Activated naive CD4-positive, alpha-beta T cell treated with anti-CD3 and anti-CD28 coated beads, Interleukin-2, amount 10 ng/mL, durations not matched to agents 7 days and 5 days (primary cell): ENCODE measurements at places on chromosomes 1 and 21.

DNA sequence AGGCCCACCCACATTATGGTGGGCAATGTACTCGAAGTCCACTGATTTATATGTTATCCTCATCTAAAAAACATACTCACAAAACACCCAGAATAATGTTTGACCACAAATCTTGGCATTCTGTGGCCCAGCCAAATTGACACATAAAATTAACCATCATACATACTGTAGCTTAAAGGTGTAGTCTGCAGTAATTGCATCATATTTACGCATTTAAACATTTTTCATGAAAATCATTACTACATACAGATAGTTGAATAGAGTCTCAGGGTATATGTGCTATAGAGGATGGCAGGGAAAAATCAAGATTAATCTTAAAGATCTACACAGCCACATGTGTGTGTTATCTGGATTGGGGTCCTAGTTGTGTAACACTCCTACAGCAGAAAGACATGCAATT is 14.5 kb downstream of the ZNF697 start:
- no peak for DNase-seq

DNA sequence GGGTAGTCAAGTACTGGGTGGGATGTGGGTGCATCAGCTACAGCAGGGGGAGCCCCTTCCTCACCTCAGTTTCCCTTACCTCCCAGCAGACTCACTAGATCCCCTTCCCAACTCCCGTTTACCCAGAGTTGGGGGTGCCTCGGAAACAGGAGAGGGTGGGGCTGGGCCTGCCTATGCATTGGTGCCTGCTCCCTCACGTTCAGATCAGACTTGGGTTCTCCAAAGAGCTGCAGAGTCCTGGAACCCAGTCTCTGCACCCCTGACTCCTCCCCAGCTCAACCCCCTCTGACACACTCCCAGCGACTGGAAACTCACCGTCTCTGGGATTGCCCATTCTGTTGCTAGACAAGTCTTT is 6.0 kb downstream of the FOXO6 start:
- DNase-seq: no peak

DNA sequence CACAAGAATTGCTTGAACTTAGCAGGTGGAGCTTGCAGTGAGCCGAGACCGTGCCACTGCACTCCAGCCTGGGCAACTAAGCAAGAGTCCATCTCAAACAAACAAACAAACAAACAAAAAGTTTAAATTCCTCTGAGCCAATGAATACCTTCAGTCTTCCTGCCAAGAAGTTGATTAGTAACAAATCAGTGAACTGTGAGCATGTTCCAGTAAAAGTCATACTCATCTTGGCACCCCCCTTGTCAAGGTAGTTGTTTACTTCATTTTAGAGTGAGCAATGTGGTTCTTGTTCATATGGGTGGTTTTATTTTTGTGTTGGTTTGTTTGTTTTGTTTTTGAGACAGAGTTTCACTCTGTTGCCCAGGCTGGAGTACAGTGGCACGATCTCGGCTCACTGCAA is 18.0 kb upstream of the SLC2A7 start:
- no peak for DNase-seq

GRCh38 chr1:233138788-233139585 is 156.5 kb downstream of the PCNX2 start:
- DNase-seq: no peak

- no peak for DNase-seq
Observed at GRCh38 chr1:46961066-46961758, 19.9 kb upstream of the CYP4A11 start.

- DNase-seq: peak; percentile 78
Observed at GRCh38 chr1:1068517-1069055, 5.5 kb downstream of the RNF223 start.

GRCh38 chr1:238954865-238955264 is 431.5 kb upstream of the CHRM3 start:
- DNase-seq: no peak

DNA sequence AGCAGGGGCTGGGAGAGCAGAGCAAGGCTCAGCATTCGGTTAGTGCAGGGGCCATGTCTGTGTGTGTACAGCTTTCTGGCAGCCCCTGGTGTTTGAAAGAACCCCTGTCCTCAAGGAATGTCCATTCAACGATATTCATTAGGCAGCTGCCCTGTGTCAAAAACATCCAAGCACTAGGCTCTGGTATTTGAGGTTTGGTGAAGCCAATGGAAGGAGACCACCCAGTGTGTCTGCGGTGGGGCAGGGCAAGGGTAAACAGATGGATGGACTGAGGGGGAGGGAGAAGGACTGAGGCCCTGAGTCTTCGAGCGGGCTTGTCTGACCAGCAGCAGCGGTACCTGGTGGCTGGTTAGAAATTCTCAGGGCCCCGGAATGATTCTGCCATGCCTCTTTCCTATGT is 155.6 kb upstream of the KLHDC7A start:
- DNase-seq: no peak

- DNase-seq: no peak
Observed at GRCh38 chr1:225678545-225678944, 25.6 kb upstream of the ENAH start.

GRCh38 chr1:56403321-56403720 is 176.0 kb downstream of the PLPP3 start:
- DNase-seq: no peak

- no peak for DNase-seq
Observed at GRCh38 chr1:11701551-11701961, 10.0 kb downstream of the DRAXIN start.

GRCh38 chr1:245645894-245646293 is 491.1 kb downstream of the KIF26B start:
- no peak for DNase-seq

- DNase-seq: no peak
Observed at GRCh38 chr1:41152622-41153044, 89.5 kb downstream of the SCMH1 start.

GRCh38 chr1:30274173-30274970 is 449.0 kb downstream of the MATN1 start:
- no peak for DNase-seq

- DNase-seq: no peak
Observed at GRCh38 chr1:100860397-100860991, 34.1 kb downstream of the EXTL2 start.

DNA sequence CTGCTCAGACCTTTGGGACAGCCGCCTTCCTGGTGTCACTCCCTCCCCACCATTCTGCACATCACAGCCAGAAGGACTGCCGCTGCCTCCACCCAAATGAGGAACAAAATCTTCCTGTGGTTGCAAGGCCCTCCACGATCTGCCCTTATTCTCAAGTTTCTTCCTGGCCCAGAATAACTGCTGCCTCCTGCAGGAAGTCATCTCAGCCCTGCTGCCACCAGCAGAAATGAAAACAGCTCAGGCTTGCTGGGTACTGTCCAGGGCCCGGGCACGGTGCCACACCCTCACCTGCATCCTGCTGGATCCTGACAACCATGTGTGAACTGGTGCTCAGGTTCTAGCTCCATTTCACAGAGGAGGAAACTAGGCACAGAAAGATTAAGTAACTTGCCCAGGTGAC is 2.8 kb downstream of the CLDN19 start:
- DNase-seq: peak; percentile 34

DNA sequence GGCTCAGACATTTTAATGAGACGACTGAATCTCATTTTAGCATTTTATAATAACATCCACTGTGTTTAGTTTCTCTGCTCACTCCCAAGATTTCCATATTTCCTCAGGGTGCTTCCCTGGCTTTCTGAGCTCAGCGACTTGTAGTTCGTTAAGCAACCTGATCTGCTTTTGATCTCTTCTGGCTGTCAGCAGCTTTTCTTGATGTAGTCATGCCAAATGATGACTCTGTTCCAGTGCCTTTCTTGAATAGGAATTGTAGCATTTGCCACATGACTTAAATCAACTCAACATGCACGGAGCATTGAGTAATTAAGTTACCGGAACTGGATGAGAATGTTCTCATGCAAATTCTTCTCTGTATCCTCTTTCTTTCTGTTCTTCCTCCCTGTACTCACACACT is 246.1 kb downstream of the FMN2 start:
- no peak for DNase-seq

DNA sequence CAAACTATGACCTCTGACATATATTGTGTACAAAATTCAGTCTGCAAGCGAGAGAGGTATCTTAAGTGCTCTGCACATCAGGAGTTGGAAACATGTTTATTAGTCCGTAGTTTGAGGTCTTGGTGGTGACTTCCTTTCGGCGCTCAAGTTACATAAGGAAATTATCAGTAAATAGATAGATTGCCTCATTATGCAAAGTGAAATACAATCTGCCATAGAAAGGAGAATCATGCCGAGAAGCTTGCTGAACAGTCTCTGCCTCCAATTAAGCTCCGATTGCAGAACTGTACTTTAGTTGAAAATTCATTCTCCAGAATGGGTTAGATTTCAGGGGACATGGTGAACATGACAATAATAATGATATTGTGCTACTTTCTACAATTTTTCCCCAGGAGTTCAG is 271.8 kb downstream of the BRINP2 start:
- no peak for DNase-seq

GRCh38 chr1:168019407-168019806 is 82.5 kb upstream of the MPC2 start:
- no peak for DNase-seq

DNA sequence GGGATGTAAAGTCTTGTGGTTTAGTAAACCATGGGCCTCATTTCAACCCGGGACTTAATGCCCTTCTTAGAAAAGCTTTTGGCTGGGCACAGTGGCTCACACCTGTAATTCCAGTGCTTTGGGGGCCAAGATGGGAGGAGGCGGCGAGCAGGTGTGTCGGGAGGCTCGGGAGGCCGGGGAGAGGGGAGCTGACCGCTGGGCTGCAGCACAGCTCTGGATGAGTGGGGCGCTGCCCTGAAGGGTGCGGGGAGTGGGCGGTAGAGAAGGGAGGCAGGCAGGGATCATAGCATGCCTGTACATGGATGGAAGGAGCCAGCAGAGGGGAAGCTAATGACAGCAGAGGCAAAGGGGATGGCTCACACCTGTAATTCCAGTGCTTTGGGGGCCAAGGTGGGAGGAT is 31.0 kb downstream of the LHX4 start:
- no peak for DNase-seq

DNA sequence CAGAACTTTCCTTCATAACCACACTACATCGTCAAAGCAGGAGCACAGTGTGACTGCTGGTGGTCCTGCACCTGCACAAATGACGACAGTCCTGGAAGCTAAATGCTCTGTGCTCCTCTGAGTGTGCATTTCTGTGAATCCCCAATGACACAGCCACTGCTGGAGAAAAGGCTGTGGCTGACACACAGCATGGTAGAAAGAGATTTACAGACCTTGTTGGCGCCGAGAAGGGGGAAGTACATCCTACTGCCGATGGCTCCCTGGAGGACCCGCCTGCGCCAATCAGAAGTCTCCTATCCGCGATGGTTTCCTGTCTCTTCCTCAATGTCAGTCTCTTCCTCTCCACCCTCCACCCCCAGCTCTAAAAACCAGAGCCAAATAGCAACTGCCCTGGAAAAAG is 115.4 kb upstream of the RAB4A start:
- DNase-seq: peak; percentile 43

GRCh38 chr1:180165509-180166435 is 11.1 kb downstream of the QSOX1 start:
- peak; percentile 8 for DNase-seq

DNA sequence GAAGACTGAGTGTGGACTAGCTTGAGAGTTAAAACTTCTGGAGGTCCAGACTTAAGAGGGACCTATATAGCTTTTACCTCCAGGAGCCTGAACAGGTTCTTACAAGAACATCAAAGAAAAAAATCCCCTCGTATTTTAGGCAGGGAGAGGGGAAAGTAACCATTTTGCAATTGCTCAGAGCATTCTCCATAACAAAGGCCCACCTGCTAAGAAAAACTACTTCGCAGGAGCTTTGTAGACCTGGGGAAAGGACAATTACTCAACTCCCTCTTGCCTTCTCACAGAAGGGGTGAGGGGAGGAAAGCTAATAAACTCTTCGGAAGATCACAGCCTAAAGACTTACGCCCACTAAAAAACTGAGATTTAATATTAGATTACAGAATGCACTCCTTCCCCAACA is 86.3 kb downstream of the RERE start:
- no peak for DNase-seq

- no peak for DNase-seq
Observed at GRCh38 chr1:198387587-198387986, 152.9 kb downstream of the ATP6V1G3 start.

GRCh38 chr1:167227934-167228378 is 7.3 kb downstream of the POU2F1 start:
- no peak for DNase-seq

- no peak for DNase-seq
Observed at GRCh38 chr1:213268221-213268620, 217.2 kb downstream of the RPS6KC1 start.

DNA sequence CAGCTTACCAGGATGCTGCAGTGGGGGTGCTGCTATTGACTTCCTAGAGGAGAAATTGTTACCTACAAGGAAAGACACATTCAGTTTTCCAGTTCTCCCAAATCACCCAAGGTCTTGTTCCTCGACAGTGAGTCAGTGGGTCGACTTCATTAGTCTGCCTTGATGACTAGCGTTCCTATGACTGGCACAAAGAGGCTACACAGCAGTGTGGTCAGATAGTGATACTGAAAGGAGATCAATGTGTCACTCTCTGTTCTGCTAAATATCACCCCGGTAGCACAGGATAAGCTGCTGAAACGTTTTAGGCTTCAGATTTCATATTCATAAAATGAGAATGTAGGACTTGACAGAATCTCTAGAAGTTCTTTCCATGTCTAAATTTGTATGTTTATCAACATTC is 357.4 kb downstream of the LMX1A start:
- DNase-seq: no peak

DNA sequence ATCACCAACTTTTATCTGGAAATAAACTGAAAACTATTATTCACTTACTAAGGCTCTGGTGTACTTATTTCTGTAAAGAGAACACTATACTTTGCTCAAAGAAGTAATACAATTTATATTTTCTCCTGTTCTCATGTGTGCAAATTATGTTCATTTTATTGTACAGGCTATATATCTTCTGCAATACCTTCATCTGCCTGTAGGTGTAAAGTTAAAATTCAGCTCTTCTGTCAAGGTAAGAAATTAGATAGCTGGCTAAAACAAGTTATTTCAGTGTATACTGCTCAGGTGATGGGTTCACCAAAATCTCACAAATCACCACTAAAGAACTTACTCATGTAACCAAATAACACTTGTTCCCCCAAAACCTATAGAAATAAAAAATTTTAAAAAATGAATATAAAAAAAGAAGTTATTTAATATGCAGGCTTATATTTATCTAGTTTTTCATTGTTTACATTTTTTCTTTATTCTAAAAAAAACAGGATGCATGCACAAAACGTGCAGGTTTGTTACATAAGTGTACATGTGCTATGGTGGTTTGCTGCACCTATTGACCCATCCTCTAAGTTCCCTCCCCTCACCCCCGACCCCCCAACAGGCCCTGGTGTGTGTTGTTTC is 81.5 kb downstream of the PTGER3 start:
- no peak for DNase-seq

GRCh38 chr1:166703726-166704462 is 135.4 kb upstream of the POGK start:
- DNase-seq: no peak

DNA sequence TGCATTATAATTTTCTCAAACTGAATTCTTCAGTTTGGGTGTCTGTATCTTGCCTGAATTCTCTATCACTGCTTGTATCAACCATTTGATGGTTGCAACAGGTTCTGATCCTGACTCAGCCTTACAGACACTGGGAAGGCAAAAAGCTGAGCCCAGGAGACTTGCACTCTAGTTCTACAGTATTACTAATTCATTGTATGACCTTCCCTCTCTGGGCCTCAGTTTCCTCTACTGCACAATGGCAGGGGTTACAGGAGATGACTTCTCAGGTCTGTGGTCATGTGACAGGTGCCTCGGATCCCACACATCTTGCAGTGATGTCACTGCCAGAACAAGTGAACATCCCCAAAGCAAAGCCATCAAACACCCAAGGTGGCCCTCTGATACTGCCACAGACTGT is 38.7 kb downstream of the RRAGC start:
- DNase-seq: no peak
